Stimulated activated CD4-positive, alpha-beta T cell treated with anti-CD3 and anti-CD28 coated beads, Interleukin-1b, Interleukin-23, amount 100 ng/mL, for 1 hour (primary cell): ENCODE measurements at places on chromosomes 5 and 9.

GRCh38 chr5:95959051-95959887, 2.4 kb downstream of the ELL2 start:
- no peak for DNase-seq

DNA sequence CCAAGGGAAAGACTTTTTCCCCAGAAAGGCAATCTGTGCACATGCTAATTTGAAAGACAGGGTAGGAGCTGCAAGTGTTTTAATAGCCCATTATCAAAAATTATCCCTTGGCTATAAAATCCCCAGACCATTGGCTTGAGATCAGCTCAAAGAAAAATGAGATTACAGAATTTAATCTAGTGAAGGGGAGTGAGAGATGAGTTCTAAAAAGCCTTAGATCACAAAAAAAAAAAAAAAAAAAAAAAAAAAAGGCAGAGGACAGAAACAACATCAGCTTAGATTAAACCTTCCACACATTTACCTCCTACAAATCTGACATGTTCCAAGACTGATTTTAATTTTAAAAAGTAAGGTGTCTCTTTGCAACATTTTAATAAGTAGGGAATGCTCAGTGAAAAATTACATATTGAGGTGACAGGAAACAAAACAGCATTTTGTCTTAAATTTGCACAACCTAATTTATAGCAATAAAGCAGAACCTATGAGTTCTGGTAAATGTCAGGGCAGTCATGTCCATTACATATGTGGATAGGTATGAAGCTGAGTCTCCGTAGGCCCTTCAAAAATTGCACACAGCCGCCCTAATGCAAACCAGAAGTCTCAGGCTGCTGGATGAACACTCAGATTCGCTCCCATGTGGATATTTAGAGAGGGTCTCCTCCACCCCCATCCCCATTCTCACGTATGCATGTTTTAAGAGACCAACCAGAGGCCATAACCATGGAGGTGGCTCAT, 43.4 kb downstream of the NFIB start:
- DNase-seq, result no peak

DNA sequence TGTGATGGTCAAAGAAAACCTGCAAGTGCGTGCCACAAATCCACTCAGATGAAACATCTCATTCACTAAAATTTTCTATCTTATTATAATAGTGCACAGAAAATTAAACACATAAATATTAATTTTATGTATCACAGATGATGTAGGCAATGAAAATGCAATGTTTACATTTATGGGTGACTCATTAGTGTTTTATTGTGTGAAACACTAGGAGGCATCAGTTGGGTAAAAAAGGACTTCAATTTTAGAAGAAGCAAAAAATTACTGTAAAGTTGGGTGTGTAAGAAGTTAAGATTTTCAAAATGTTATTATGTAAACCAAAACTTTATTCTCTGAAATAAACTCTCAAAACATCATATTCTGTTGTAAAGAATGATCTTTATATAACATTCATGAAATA, 4.0 kb downstream of the MEF2C start:
- no peak for DNase-seq

DNA sequence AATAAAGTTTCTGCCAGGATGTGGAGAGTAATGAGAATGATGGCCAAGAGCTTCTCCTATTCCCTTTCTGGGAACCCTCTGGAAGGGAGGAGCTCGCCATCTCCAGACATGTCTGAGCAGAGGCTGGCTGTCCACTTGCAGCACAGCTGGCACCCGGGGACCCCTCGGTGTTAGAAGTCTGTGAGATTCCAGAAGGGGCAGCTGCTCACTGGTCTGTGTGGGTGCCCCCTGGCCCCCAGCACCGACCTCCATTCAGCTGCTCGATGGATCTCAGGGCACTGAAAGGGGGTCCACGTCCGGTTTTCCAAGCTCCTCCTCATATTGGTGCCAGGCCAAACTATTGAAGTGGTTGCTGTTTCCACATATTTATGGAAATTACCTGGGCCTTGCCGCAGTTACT, 3.6 kb upstream of the FAM163B start:
- no peak for DNase-seq

GRCh38 chr5:67015541-67016191, 180.9 kb downstream of the CD180 start:
- DNase-seq, result no peak

GRCh38 chr5:177325868-177326381, 14.2 kb upstream of the MXD3 start:
- no peak for DNase-seq

GRCh38 chr9:121499427-121500164, at the start of gene GGTA1:
Gene GGTA1 (minus strand): TSS chr9:121499844. CDS start chr9:121467922, 31,922 bp downstream.
- DNase-seq, result no peak

DNA sequence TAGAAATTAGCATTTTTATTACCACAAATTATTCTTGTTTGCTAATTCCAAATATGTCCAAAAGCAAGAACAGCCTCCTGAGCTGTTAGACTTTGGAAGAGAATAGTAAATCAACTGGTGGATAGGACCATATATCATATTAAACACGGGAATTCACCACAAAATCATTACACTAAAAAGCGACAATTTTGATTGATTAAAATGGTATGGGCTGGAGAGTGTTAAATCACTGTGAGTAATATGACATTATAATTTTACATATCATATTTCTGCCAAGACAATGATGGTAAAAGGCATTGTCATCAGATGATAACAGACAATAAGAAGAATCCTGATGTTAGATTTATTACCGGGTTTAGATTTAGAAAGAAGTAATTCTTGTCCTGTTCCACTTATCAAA, 107.2 kb upstream of the ARRDC3 start:
- DNase-seq, result no peak

GRCh38 chr9:129310666-129311350, 132.7 kb upstream of the IER5L start:
- no peak for DNase-seq

GRCh38 chr9:73026375-73026774, 73.5 kb upstream of the ALDH1A1 start:
- DNase-seq, result no peak
